ENCODE measurements at places on chromosomes 13 and 19.

- no peak for DNase-seq
These were observed 36.0 kb upstream of the KPNA3 start for GRCh38 chr13:49828453-49828852.

- no peak for DNase-seq
These were observed 171.9 kb downstream of the ITGBL1 start for GRCh38 chr13:101624210-101624922.

GRCh38 chr13:27370305-27370872 lies 54.0 kb upstream of the GTF3A start:
- DNase-seq, result no peak

- no peak for DNase-seq
These were observed 17.4 kb upstream of the NDFIP2 start for GRCh38 chr13:79463604-79464003.

- DNase-seq, result no peak
These were observed 216.2 kb downstream of the MAB21L1 start for GRCh38 chr13:35260316-35260715.

GRCh38 chr13:71242201-71242600 lies 624.8 kb downstream of the DACH1 start:
- DNase-seq, result no peak

DNA sequence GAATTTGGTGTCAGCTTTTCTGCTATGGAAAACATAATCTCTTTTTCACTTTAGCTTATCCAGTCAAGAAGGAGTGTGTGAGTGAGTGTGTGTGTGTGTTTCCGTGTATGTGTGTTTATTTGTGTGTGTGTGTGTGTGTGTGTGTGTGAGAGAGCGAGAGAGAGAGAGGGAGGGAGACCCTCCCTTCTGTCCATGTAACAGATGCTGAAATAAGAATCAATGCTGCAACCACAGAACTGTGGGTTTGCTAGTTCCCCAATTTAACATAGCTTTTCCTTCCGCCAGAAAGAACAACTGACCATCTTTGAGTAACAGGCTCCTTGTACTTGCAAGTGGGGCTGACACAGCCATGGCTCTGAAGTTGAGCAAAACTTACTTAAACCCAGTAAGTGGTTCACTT lies 5.2 kb downstream of the LCP1 start:
- no peak for DNase-seq

DNA sequence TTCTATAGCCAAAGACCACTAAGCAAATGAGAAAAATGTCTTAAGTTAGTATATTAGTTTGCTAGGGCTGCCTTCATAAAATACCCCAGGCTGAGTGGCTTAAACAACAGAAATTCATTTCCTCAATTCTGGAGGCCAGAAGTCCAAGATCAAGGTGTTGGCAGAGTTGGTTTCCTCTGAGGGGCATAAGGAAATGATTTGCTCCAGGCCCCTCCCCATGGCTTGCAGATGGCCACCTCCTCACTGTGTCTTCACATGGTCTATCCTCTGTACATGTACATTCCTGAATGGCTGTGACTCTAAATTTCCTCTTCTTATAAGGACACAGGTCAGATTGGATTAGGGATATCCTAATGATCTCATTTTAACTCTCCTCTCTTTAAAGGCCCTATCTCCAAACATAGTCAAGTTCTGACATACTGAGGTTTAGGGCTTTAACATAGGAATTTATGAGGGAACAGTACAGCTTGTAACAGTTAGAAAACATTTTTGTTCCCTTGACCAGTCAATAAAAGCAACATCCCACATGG lies 307.4 kb downstream of the DIAPH3 start:
- DNase-seq, result no peak

GRCh38 chr13:34748073-34748472 lies 194.0 kb upstream of the NBEA start:
- no peak for DNase-seq

- no peak for DNase-seq
These were observed 4.9 kb upstream of the DMKN start for GRCh38 chr19:35518313-35518712.

- DNase-seq, result no peak
These were observed 218.4 kb downstream of the B3GLCT start for GRCh38 chr13:31418186-31418585.

DNA sequence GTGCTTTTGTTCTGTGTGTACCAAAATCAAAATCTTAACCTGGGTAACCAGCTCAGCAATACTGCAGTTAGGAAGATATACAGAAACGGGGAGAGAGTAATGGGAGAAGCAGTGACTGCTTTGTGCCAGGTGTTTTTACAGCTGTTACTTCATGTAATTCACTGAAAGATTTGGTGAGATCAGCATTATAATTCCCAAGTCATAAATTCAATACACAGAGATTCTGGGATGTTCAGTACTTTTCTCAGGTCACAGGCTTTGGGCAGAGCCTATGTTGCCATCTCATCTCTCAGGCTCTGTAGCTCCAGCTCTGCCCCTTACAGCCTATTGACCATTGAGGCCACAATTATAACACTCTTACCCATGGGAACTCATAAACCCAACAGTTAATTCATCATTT lies 138.5 kb downstream of the ZAR1L start:
- no peak for DNase-seq

DNA sequence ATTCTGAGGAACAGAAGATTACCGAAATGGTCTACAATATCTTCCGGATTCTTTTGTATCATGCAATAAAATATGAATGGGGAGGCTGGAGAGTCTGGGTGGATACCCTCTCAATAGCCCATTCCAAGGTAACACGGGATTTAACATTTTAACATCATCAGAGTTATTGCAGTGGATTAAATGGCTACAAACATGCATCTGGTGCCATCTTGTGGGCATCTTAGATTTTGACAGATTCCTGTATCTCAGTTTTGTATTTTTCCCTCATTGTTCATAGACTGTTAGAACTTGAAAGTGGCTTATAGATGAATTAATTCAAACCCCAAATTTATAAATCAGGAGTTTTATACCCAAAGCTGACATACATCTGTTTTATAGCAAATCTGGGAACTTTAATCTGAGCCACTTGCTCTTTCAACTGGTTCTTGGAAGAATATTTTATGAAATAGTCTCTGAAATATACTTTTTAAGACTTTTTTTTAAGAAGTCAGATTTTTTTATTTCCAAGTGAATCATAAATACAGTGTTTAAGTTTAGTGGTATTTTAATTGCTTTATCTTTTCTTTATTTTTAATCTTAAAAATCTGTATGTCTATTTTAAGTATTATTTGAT lies 215.2 kb downstream of the NBEA start:
- no peak for DNase-seq

DNA sequence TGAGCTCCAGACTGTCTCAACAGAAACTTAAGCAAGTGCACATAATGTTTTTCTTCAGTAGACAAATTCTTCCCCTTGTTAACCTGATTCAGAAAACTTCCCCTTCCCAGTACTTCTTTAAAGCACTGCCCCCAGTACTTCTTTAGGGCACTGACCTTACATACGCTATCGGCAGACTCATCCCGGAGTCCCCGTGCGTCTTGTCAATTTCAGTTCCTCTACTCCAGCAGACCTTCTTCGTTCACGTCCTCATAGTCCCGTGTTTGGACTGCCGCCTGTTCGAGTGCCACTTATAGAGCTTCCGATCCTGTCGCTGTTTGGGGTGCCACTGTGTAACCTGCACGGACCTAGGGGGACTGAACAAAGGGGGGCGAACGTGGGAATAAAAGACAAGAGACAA lies 29.0 kb downstream of the ZNF627 start:
- DNase-seq, result no peak

DNA sequence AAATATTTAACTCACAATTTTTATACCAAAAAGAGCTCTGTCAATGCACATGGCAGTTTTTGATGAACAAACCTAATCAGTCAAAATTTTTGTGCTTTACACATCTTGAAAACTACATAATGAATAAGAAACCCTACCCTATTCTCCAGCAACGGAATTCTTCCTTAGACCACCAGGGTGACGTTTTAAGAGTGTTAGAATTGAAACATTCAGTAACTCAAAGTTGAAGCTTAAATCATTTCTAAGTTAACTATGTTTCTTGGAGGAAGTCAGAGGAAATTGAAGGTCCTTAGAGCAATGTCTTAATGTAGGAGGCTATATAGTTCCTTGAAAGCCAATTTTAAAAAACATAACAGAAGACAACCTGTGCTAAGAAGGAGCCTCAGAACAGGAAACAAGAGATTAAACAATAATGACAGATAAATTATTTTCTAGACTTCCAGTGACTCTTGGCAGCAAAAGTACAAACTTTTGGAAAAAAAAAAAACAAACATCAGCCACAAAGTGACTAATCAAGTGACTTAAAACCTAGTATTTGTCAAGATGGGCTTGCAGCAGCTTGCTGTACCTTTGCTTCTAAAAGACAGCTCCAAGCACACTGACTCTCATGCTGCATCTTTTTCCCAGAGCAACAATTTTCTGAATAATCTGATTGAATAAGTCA lies 6.2 kb downstream of the SPRY2 start:
- DNase-seq, result no peak

GRCh38 chr19:56110515-56111448 lies 10.3 kb downstream of the ZNF787 start:
- no peak for DNase-seq

DNA sequence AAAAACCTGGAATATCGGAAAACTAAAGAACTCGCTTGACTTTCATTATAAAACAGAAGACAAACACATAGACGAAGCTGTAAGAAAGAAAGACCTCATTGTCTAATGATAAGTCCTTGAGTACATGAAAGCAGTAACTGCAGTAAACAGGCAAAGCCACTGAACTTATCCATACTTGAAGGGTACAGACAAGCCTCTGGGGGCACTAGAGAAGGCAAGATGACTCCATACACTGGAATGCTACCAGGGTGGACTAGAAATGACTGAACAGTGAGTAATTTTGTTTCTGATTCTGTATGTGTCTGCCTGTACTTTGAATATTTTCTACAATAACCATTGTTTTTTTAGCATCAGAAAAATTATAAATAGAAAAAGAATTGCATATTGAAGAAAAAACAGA lies 507.9 kb downstream of the UQCRFS1 start:
- no peak for DNase-seq

DNA sequence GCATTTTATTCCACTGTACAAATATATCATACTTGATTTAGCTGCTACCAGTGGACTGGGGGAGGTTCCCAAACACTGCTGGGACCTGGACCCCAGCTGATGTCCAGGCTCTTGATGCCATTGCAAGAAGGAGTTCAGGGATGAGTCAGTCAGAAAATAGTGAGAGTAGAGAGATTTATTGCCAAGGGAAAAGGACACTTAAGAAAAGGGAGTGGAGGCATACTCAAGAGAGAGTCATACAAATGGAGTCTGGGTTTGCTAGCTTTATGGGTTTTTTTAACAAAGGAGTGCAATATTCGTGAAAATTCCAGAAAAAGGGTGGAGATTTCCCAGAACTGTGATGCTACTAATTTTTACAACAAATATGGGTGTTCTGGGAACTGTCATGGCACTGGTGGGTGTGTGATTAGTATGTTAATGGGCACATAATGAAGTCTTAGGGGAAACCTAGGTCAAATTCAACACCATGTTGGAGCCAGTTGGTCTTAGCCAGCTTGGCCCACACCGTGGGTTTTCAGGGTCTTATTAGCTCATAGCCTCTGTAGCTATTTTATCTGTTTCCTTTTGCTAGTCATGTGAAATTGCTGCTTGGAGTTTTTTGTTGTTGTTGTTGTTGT lies 36.2 kb downstream of the GPC6 start:
- no peak for DNase-seq

- no peak for DNase-seq
These were observed 19.3 kb upstream of the TCF3 start for GRCh38 chr19:1671716-1672037.

DNA sequence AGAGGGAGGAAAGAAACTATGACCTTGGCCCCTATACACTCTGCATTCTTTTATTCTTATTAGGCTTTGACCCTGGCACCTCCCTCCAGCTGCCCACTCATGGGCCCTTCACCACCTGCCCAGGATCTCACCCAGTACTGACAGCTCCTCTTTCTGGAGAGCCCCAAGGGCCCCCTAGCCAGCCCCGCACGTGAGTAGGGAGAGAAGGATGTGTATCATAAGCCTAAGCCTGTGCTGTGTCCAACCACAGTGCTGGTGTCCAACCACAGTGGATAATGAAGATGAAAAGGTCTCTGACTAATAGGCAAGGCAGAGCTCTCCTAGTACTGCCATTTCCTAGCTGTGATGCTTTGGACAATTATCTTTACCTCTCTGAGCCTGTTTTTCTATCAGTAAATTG lies 4.2 kb downstream of the DMRTC2 start:
- DNase-seq, result no peak

DNA sequence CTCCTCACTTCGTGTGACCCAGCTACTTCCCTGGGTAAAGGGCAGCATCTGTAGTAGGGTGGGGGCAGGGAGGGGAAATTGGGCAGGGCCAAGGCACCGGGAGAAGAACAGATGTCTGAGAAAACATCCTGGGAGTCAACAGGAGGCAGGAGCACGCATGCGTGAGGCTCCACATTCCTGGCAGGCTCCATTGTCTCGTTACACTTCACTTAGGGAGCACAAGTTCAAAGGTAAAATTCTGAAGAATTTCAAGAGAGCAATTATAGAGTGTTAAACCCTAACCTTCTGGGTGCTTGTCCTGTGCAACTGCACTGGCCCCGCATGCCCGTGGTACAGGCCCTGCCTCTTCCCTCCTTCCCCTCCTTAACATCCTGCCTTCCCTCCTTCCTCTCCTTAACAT lies 79.6 kb upstream of the POMP start:
- no peak for DNase-seq

GRCh38 chr13:23473221-23473620 lies 39.7 kb upstream of the SACS start:
- no peak for DNase-seq

GRCh38 chr19:47699360-47699917 lies 13.8 kb upstream of the EHD2 start:
- DNase-seq, result peak; percentile 21

- peak; percentile 57 for DNase-seq
These were observed 8.6 kb upstream of the HIPK4 start for GRCh38 chr19:40398417-40399131.

DNA sequence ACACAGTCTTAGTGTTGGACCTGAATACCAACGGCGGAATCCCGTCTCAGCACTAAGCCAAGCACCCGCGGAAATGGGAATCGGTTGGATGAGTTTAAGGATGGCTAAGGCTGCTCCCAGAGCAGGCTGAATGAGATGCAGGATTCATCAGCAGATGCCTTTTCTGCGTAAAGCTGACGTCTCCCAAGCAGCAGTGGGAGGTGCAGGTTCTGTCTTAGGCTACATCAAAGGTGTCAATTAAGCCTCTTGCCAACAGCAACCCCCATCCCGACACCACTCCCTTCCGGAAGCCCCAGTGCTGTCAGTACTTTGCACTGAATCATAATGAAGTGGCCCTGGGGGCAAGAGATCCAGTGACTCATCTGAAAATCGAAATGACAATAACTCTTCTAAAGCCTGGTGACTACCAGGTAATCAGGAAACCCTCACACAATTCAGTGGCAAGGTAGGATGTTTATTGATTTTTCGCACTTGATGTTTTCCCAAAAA lies 275.6 kb downstream of the DCLK1 start:
- no peak for DNase-seq

- DNase-seq, result no peak
These were observed 104.4 kb upstream of the LSM14A start for GRCh38 chr19:34067861-34068271.
